NCI-H2227 treated with DMSO at 0.1 percent for 48 hours (cell line): ENCODE measurements at places on chromosomes 3 and 15.

DNA sequence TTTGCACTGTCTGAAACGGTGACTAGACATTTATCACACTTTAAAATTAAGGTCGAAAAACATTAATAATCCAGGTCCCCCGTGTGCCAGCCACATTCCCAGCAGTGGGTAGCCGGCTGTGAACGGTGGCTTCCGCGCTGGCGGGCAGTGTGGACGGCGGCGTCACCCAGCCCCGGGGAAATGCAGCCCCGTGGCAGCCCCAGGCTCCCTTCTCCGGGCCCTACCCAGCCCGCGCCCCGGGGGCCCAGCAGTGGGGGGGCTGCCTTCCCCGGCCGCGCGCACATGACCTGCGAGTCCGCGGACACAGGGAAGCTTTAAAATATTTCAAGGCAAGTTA, 25.3 kb downstream of the GABRA5 start:
- DNase-seq = no peak

- DNase-seq = no peak
Observed at GRCh38 chr3:13673207-13673606, 124.3 kb downstream of the FBLN2 start.

- no peak for DNase-seq
Observed at GRCh38 chr3:52487788-52488691, 7.1 kb upstream of the STAB1 start.

- DNase-seq = no peak
Observed at GRCh38 chr15:57652481-57652880, 54.0 kb upstream of the POLR2M start.

- DNase-seq = peak; percentile 76
Observed at GRCh38 chr3:141109751-141110150, 58.6 kb downstream of the SPSB4 start.

GRCh38 chr3:48039487-48040190, 23.4 kb upstream of the MAP4 start:
- no peak for DNase-seq

DNA sequence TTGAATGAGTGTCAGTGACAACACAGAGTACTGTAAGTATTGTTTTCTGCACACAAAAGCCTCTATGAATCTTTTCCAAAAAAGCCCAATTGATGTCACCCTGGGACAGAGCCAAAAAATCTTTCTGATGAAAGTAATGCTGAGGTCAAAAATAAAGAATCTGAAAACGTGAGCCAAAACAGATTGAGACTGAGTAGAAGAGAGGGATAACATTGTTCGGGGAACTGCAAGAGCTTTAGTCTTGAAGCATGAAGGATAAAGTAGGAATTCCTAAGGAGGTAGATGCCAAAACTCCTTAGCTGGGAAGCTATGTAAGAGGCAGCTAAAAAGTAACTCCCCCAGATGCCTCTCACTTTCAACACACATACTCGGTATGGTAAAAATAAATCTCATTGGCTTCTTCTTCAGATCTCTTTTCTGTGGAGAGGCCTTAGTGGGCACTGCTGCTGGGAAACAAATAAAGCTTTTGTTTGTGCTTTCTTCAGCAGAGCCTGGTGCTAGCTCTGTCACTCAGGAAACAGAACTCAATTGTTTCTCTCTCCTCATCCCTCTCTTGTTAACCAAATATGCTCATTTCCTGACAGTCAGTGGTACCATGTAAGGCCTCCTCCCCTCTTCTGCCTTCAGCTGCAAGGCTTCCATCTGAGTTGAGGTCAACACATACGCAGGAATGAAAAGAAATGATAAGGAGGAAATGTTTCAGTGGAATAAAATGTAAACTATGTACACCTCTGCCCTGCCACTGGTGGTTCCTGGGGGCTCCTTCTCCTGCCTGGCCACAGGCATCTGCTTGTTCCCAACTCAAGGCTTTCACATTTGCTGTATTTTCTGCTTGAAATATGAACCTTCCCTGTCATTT, 58.1 kb downstream of the CD200 start:
- DNase-seq = no peak

GRCh38 chr15:70057931-70058641, 39.6 kb downstream of the TLE3 start:
- no peak for DNase-seq

GRCh38 chr15:22918056-22918455, 62.1 kb downstream of the CYFIP1 start:
- no peak for DNase-seq

- DNase-seq = no peak
Observed at GRCh38 chr3:99601515-99601914, 36.9 kb upstream of the COL8A1 start.

GRCh38 chr3:78969483-78969882, 798.3 kb downstream of the ROBO1 start:
- DNase-seq = no peak

- no peak for DNase-seq
Observed at GRCh38 chr3:75180235-75180944, 483.7 kb upstream of the FRG2C start.

DNA sequence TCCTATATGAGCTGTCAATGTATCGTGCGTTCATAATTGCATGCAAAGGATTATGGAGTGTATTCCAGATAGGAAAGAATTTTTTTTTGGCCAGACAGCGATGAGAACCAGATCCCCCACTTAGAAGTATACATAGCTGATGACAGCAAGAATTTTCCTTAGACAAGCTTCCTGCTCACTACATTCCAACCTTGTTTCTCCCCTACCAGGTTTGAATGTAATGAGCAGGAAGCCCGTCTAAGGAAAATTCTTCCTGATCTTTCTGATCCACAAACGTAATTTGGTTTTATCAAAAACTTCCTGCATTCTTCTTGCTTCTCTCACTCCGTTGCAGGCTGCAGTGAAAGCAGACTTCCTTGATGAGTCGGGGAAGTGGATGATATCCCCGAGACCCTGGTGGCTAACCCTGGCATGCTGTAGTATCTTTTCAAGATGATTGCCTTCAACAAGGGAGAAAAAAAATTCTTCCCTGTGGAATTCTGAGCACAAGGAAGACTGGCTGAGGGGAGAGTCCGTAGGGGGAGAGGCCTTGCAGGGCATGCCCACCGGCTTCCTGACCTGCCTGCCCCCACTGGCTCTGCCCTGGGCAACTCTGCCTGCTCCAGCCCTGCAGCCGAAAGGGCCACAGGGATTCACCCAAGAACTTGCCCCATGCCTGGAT, 243.1 kb downstream of the TLE3 start:
- DNase-seq = no peak

- DNase-seq = no peak
Observed at GRCh38 chr15:84795186-84795585, 22.0 kb upstream of the ALPK3 start.

GRCh38 chr15:33296050-33296449, 14.7 kb upstream of the RYR3 start:
- no peak for DNase-seq

- DNase-seq = no peak
Observed at GRCh38 chr3:64082961-64083541, 59.8 kb upstream of the PSMD6 start.

DNA sequence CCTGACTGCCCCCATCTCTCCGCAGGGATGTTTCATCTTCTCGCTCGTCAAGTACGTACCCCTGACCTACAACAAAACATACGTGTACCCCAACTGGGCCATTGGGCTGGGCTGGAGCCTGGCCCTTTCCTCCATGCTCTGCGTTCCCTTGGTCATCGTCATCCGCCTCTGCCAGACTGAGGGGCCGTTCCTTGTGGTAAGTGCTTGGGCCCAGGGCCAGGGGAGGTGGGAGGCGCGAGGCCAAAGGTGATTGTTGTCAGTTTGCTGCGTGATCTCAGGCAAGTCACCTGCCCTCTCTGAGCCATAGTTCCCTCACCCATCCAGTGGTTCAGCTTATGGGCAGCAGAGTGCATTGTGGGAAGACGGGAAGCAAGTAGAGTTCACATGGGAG, 58.5 kb downstream of the GRIP2 start:
- no peak for DNase-seq

DNA sequence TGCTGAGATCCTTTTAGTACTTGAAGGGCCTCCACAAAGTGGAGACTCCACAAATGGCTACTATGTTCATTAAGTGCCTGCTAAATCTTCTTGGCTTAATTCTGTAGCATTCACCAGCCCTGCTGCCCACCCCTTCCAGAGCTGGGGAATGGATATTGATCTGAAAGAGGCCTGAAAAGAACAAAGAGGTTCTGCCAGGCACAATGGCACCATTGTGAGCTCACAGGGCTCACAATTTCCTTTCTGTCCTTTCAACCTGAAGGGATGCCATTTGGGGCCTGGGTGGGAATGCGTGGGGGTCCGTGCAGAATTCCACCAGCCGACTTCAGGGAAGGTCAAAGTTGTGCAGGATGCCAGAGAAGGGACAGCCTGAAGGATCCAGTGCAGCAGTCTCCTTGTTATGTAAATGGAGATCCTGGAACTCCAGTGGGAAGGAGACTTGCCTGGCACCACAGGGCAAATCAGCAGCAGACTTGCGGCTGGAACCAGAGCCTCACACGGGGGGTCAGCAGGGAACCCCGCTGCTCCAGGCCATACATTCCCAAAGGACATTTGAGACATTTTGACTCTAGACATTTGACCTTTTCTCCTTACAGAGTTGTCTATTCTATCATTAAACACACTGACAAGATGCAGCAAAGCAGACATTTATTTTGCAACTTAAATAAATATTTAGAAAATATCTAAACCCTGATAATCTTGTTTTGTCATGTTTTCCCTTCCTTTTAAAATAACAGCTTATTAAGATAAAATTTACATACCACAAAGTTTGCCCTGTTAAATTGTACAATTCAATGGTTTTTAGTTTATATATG, 21.5 kb upstream of the MORF4L1 start:
- DNase-seq = no peak

GRCh38 chr3:72102112-72102616, 317.2 kb upstream of the PROK2 start:
- DNase-seq = no peak

DNA sequence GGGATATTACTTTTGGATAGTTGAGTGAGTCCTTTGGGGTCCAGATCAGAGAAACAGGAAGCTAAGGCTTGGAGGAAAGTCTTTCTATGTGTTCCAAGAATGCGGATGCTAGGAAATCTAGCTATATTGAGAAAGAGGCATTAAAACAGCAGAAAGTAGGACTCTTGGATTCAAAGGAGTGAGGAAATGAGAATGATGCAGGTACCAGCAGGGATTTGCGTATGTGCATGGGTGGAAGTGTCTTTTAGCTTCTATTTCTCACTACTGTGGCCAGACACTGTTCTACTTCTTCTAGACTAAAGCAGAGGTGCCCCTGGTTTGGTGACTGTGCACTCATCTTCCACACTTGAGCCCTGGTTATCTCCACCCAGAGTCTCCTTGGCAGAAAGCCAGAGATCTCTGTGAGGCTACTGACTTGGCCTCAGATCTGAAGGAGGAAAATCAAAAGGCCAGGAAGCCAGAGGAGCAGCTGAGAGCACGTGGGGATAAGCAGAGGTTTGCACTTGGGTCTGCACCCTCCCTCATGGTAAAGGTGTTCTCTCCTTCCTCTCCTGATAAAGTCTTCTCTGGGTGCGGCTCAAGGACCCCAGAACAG, 44.3 kb downstream of the ATP2B2 start:
- DNase-seq = no peak

GRCh38 chr15:58433597-58434333, 2.0 kb downstream of the LIPC start:
- DNase-seq = no peak

GRCh38 chr3:98587654-98588053, 5.8 kb downstream of the CPOX start:
- no peak for DNase-seq

DNA sequence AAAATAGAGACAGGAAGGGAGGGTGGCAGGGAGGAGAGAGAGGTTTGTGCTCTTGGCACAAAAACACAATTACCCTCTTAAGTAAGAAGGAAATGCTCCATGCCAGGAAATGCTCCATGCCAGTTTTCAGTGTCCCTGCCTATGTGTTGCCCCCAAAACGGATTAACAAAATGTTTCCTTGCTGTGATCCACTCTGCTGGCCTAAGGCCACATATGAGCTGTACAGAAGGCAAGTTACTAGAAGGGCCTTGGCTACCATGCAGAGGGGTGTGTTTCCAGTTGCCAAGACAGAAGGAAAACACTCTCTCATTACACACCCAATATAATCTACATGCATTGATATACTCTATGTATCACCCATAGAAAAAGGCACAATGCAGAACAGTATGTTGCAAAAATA, 98.2 kb upstream of the PTPRG start:
- DNase-seq = no peak

DNA sequence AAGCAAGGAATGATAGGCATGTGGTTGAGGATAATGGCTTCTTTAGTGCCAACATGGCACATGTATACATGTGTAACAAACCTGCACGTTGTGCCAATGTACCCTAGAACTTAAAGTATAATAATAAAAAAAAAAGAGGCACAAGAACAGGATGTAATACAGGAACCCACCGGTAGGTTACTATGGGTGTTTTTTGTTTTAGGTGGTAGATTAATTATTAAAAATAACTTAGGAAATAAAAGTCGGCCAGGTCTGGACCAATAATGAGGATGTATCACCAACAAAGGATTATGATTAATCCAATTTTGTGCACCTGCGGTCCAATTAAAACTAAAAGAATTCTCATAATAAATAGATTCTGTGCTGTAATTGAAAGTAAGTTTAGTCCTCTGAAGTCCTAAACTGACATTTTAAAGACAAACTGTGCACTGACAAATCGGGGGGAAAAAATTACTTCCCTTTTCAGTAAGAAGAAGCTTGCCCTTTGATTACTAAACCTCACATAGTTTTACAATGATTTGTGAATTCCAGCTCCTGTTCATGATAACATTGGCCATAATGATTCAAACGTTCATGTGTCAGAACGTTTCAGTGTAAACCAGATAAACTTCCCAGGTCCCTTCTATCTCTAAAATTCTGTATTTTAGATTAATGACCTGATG, 62.2 kb downstream of the CASR start:
- DNase-seq = no peak

DNA sequence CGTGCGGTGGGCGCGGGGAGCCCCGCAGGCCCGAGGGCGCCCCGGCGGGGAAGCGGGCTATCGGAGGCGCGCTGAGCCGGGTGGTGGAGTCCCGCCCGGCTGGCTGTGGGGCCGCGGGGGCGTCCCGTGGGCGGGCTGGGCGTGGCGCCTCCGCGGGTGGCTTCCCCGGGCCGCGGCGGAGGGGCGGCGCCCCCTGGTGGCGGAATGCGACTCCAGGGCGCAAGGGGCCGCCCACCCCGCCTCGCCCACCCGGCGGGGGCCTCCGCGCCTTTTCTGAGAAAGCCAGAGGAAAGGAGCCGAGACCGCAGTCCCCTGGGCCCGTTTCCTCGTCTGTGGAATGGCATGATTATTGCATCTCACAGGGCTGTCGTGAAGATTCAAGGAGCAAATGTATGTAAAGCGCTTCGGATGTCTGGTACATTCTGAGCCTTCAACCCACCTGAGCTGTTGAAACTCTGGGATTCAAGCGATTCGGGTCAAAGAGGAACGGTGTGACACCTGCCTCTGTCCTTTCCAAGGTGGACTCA, 31.9 kb upstream of the RAB6B start:
- peak; percentile 18 for DNase-seq
